Hematopoietic multipotent progenitor cell treated with erythropoietin and hydrocortisone succinate and interleukin-3 and kit ligand, for 17 days (in vitro differentiated cells): ENCODE measurements at places on chromosomes 1 and 21.

DNA sequence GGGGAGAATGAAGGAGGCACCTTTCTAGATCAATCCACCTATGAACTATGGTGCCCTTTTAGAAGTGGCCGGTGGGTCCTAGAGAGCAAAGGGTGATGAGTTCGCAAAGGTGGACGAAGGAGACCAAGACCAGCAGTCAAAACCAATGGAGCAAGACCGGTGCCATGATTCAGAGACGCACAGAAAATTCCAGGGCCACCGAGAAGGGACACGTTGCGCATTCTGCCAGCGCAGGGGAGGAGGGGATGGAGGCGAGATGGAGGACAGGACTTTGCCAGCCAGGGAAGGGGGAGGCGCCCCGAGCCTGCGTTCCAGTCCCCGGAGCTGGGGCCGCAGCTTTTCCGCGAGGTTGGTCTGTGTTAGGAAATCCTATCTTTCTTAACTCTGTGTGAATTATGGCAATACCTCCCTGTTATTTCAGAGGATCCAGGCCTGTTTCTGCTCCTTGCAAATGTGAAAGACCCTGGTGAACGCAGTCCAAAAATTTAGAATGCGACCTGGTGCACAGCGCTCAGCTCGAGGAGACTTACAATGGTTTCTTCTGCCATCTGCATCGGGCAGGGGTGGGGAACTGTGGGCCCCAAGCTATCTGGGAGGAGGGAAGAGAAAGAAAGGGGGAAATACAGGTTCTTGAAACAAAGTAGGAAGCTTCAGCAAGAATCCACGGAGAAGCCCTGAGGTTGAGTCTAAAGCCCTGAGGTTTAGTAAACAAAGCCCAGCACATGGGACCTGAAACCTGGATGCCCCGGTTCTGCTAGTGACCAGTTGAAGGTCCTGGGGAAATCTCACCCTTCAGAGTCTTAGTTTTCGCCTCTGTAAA, 129.4 kb downstream of the MRPS6 start:
- DNase-seq: no peak

- DNase-seq: no peak
These were observed 147.8 kb downstream of the SLC45A1 start for GRCh38 chr1:8465692-8466091.

GRCh38 chr21:35641271-35642016, 418.9 kb downstream of the SETD4 start:
- no peak for DNase-seq

DNA sequence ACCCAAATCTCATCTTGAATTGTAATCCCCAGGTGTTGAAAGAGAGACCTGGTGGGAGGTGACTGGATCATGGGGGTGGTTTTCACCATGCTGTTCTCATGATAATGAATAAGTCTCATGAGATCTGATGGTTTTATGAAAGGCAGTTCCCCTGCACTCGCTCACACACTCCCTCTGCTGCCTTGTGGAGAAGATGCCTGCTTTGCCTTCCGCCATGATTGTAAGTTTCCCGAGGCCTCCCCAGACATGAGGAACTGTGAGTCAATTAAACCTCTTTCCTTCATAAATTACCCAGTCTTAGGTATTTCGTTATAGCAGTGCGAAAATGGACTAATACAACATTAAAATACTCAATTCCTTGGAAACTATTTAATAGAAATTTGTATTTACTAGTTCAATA, 99.2 kb downstream of the PROX1 start:
- DNase-seq: no peak

- no peak for DNase-seq
These were observed 20.0 kb downstream of the GJA5 start for GRCh38 chr1:147740391-147740790.

DNA sequence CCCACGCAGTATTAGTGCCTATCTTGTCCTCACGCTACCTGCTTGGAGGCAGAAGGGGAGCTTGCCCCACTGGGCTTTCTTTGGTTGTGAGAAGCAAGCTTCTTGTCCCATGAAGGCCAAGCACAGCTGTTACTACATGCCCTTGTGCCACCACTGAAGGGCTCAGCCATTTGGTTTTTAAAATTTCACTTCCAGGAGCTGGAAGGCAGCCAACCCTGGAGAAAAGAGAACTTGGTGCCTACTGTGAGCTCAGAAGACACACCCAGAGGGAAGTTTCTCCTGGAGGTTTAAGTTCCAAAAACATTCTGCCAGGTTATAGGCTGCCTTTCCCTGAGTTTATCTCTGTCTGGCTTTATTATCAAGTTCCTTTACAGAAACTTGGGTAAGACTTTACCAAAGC, 187.4 kb downstream of the SLC35F3 start:
- no peak for DNase-seq

GRCh38 chr1:20080441-20081352, 10.7 kb downstream of the PLA2G5 start:
- DNase-seq: no peak

- no peak for DNase-seq
These were observed 2.3 kb downstream of the TNNT2 start for GRCh38 chr1:201375169-201375568.

GRCh38 chr1:96764469-96764868, 42.9 kb downstream of the PTBP2 start:
- no peak for DNase-seq

GRCh38 chr1:246448373-246448772, 58.7 kb downstream of the SMYD3 start:
- DNase-seq: no peak

- no peak for DNase-seq
These were observed 14.0 kb downstream of the PRR9 start for GRCh38 chr1:153231363-153231762.

DNA sequence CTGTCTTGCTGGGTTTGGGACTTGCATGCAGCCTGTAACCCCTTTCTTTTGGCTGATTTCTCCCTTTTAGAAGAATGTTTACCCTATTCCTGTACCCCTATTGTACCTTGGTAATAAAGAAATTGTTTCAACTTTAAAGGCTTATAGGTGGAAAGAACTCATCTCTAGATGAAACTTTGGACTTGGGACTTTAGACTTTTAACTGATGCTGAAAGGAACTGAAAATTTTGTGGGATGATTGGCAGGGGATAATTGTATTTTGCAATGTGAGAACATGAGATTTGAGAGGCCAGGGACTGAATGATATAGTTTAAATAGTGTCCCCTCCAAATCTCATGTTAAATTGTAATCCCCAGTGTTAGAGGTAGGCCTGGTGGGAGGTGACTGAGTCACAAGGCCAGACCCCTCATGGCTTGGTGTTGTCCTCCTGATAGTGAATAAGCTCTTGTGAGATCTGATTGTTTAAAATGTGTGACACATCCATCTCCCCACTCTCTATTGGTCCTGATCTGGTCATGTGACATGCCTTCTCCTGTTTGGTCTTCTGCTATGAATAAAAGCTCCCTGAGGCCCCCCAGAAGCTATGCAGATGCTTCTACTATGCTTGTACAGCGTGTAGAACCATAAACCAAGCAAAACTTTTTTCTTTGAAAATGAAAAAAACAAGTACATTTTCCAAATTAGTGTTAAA, 1621.3 kb upstream of the B3GALT2 start:
- no peak for DNase-seq

DNA sequence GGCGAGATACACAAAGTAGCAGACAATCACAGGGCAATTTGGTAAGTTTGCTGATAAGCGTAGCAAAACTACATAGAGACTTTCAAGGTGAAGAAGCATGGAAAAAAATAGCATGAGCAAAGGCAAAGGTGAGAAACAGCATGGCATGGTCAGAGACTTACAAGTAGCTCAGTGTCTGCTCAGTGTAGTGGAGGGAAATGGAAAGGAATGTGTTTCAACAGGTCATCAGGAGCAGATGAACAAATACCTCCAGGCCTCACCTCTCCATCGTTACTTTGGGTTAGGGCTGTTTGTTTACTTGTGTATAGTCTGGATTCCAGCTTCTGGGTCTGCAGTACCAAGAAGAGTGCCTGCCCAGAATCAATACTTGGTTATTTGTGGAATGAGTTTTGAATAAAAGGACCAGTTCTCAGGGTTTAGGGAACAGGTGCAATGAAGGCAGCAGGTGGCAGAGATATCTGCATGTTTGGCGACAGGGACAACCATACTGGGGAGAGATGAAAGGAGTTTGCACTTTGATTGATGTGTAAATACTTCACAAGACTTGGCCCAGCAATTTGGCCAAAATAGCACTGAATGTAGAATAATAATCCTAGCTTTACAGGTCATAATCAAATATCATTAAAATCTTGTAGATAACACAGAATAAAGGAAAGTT, 97.0 kb upstream of the FGGY start:
- no peak for DNase-seq

- no peak for DNase-seq
These were observed 20.6 kb downstream of the IFI16 start for GRCh38 chr1:159030311-159030710.

- no peak for DNase-seq
These were observed 404.8 kb downstream of the HLX start for GRCh38 chr1:221284028-221284427.

GRCh38 chr1:180444522-180444921, 57.9 kb downstream of the ACBD6 start:
- DNase-seq: no peak

- DNase-seq: no peak
These were observed 155.0 kb downstream of the SETD4 start for GRCh38 chr21:35905096-35905962.

DNA sequence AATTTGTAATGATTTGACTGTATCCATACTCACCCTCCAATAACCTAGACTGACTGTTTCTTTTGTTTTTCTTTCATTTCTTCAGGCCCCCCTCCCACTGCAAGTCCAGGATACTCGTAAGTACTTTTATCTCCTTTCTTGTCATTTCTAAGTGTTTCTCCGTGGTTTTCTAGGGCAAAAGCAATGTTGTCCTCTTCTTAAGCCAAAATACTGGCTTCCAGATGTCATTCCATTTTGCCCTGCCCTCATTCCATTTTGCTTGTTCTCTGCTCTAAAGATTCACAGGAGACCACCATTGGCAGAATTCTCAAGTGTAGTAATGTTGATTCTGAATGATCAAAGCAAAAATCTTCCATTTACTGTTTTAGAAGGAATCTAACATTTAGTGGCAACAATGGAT, 152.8 kb upstream of the UBE2U start:
- no peak for DNase-seq

DNA sequence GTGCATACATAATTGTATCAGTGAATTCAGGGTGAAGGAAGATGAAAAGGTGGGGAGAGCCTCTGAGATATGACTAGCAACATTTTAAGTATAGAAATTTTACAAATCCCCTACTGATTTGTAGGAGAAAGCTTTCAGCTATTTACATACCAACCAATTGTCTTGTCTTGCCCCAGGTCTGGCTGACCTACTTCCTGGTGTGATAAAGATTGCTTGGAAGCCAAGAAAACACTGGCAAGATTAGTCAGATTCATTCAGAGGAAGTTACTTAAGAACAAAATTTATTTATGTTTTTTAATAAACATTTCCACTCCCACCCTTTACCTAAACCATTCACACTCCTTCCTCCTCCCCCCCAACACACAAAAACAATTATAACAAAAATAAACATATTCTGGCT, 17.5 kb downstream of the PTGS2 start:
- DNase-seq: no peak

DNA sequence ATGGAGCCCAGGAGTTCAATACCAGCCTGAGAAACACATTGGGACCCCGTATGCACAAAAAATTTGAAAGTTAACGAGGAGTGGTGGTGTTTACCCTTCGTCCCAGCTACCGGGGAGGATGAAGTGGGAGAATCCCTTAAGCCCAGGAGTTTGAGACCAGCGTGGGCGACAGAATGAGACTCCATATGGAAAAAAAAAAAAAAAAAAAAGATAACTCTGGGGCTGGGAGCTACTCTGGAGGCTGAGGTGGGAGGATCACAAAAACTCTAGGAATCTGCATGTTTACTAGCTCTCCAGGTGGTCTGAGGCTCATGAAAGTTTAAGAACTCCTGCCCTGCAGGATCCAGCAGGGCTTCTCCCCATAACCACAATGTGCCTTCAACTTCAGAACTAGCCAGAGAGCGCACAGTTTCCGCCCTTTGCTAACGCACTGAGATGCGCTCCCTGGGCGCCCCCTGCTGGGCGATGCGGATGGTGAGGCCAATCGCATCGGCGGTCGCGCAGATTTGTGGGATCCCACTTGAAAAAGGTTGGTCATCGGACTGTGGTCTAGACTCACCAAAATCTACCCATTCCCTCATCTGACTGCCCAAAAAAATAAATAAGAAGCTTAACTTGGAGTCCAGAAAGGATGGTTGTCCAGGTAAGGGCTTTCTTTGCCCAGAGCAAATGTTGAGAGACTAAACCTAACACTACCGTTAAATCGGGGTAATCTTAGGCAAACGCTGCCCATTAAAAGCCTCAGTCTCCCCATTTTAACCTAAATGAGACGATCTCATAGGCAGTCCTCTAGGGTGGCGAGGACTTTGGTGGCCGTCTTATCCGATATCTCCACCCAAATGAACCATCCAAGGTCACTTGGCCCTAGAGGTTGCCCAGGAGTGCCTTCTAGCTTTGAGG, 8.8 kb downstream of the ZNF683 start:
- peak; percentile 81 for DNase-seq

- no peak for DNase-seq
These were observed 12.6 kb downstream of the PKP1 start for GRCh38 chr1:201295861-201296260.

- DNase-seq: no peak
These were observed 318.2 kb upstream of the CAMK1G start for GRCh38 chr1:209265301-209265700.
